ENCODE measurements at places on chromosomes 6 and 20.

- peak; percentile 58 for DNase-seq
These were observed 6.7 kb downstream of the RWDD2A start for GRCh38 chr6:83199863-83200225.

GRCh38 chr20:39631557-39631956 lies 669.4 kb downstream of the DHX35 start:
- peak; percentile 62 for DNase-seq

DNA sequence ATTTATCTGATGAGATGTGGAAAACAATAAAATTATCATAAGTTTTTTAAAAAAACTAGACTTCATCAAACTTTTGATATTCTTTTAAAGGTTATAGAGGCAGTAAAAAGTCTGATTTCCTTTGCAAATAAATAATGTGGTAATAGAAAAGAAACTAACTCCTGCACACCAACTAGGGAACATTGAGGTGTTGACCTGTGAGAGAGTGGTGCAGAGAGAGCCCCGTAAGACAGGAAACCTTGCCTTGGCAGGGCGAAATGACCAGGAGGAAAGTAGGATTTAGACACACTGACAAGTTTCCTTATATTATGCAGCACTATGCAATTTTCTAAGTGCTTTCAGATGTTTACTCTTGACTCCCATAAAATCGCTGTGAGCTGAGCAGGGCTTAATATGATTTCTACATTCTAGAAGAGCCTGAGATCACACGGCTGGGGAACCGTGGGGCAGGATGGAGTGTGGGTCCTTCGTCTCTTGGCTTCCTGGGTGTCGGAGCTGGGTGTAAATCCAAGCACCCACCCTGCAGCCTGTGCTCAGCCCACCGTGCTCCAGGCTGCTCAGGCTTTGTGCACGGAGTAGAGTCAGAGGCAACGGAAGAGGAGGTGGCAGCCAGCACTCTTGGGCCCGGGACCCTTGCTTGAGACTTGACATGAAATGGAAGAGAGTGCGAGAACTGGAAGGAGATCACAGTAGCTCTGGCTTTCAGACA lies 61.3 kb upstream of the FOXQ1 start:
- peak; percentile 22 for DNase-seq

DNA sequence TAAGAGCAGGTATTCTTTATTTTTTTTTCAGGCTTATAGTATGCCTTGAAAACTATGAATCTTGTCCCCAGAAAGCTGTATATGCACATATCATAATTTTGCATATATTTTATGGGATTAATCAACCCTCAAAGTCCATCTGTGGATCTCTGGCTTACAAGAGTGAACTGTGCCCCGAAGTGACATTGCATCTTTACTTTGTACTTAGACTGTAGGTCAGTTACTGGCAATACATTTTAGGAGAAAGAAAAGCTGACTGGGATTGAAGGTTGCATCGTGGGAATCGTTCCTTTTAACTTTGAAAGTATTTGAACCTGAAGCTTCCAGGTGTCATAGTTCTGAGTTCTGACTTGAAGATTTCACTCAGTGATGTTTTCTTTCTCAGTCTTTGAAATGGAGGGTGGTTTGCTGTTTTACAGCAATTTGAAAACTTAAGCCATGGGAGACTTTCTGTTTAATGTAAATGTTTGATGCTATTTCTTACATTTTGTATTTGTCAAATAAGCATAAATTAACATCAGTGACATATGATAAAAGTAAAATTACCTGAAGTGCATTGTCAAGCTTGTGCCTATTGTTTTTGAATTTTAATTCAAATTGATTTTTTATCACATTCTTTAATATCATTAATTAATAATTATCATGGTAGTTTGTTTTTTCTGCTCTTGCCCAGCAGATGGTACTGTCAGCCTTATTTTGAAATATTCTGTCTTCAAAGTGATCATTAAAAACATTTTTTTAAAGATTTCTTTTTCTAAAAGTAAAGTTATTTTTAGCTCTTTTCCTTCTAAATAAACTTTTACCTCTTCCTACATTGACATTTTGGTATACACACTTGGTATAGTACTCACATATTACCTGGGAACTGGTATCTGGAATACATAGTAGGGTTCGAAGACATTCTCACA lies 29.0 kb downstream of the L3MBTL3 start:
- DNase-seq: no peak

GRCh38 chr6:169665289-169665688 lies 36.5 kb downstream of the WDR27 start:
- DNase-seq: no peak

DNA sequence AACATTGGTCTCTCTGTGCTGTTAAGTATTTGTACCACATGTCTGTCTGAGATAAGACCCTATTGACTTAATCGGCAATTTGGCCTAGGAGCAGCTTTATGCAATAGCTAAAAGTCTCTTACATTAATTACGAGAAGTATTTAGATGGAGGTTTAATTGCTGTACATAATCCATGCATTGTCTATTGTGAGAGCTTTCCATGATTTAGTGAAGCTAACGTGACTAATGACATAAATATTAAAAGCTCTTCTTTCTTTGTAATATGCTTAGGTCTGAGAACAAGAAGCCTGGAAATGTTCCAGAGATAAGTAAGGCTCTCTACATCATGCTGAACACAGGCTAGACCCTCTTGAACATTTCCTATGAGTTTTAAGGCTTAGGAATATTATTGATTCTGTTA lies 32.7 kb upstream of the FAM83B start:
- no peak for DNase-seq

- DNase-seq: no peak
These were observed 317.1 kb upstream of the FERMT1 start for GRCh38 chr20:6439737-6440442.

DNA sequence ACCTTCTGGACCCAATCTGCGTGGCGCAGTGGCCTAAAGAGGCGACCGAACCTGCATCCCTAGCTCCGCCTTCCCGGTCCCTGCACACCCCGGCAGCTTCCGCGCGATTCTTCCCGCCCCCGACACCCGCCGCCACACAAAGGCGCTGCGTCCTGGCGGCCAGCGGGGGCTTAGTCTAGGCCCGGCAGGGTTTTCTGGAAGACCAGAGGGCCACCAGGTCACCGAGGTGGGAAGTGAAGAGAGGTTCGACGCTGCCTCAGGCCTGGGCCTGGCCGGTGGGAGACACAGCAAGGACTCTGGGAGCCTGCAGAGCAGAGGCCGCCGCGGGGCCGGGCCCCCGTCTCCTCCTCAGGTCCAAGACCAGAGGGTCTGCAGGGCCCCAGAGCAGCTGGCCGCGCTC lies 154.9 kb downstream of the OR2B2 start:
- DNase-seq: peak; percentile 74

DNA sequence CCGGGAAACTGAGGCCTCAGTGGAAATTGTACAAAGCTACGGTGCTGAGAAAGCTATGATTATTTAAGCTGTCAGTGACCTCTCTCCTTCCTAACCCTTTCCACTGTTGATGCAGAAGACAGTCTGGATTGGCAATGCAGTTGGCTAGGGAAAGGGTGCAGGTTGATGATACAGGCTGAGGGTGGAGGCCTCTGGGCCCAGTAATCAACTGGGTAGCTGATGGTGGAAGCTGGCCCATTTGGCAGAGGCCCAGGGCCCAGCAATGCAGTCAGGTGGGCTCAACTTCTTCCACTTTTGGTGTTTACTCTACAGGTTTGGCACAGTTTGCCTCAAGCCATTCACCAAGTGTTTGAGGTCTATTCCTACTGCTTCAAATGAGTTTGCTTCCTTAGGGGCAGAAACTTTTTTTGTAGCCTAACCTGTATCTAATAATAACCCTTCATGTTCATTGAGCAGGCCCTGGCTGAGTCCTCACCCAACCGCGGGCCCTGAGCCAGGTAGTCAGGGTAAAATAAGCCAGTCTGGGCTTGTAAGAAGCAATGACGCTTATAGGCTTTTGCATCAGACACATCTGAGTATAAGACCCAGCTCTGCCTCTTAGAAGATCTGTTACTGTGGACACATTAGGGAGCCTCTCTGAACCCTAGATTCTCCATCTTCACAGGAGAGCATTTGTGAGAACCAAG lies 12.1 kb downstream of the BCL2L1 start:
- no peak for DNase-seq

Data from islet precursor cell (in vitro differentiated cells).